ENCODE measurements at places on chromosomes 5 and 9. TPM values are rescaled to one million over a fixed set of nuclear protein-coding genes. Genes with fewer than 3 reads are reported as not detected.

Gene GMCL2
- not detected for total RNA-seq

Gene SLC36A3
- total RNA-seq = not detected

Gene NUTM2F
- not detected for total RNA-seq

Gene PCDHB4
- 6.0 TPM for total RNA-seq

Gene CLIC3
- not detected for total RNA-seq

Gene TMEM215
- 0.91 TPM for total RNA-seq

Gene IFNA17
- not detected for total RNA-seq

Gene SHOC1
- not detected for total RNA-seq

Gene ARHGEF39
- 1.3 TPM for total RNA-seq

Gene SOHLH1
- total RNA-seq = not detected

Gene GALNT12
- 10.3 TPM for total RNA-seq
